Nasal cavity respiratory epithelium epithelial cell of viscerocranial mucosa (primary cell): ENCODE measurements at places on chromosomes 2 and 18. TPM values are rescaled to one million over a fixed set of nuclear protein-coding genes. Genes with fewer than 3 reads are reported as not detected.

The TMBIM1 gene
- 430 and 443 TPM in 2 replicates for total RNA-seq

The ATF2 gene
- 32.1 and 40.0 TPM in 2 replicates for total RNA-seq

The DNAH7 gene
- total RNA-seq, result under 0.01 and 0.14 TPM in 2 replicates

The OR6B2 gene
- total RNA-seq, result not detected in 2 replicates

The MBP gene
- 54.3 and 54.7 TPM in 2 replicates for total RNA-seq
